Left ventricle myocardium superior (tissue), 1 donor: ENCODE measurements at places on chromosomes 5 and 9. TPM values are rescaled to one million over a fixed set of nuclear protein-coding genes. Genes with fewer than 3 reads are reported as not detected.

Gene CRB2
- 0.79 TPM for total RNA-seq

Gene NEURL1B
- total RNA-seq: 32.0 TPM

Gene ENTREP1
- 21.3 TPM for total RNA-seq

Gene MYMK
- not detected for total RNA-seq

Gene SHC3
- 0.59 TPM for total RNA-seq

Gene LECT2
- total RNA-seq: not detected

Gene ARL14EPL
- total RNA-seq: not detected

Gene PDE4D
- 35.1 TPM for total RNA-seq

Gene SV2C
- total RNA-seq: 0.05 TPM

Gene DBH
- not detected for total RNA-seq

Gene SPINK7
- not detected for total RNA-seq
